ENCODE measurements at places on chromosomes 7 and 10.

- DNase-seq: no peak
Measured at GRCh38 chr10:14500172-14500765, 169.5 kb upstream of the FRMD4A start.

DNA sequence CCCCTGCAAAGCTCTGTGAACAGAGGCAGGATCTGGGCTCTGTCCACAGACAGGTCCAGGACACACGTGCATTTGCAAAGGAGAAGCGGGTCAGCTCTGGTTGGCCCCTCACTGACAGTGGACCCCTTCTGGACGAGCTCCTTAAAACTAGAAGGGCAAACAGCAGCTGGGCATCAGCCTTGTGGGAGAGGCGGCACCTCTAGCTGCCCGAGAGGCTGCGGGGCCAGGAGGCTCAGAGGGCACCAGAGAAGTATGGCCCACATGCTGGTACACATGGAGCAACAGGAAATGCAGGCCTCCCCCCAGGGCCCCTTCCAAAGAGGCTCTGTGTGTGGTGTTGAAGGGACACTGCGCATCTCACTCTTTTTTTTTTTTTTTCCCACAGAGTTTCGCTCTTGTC is 233.0 kb upstream of the TCERG1L start:
- no peak for DNase-seq

DNA sequence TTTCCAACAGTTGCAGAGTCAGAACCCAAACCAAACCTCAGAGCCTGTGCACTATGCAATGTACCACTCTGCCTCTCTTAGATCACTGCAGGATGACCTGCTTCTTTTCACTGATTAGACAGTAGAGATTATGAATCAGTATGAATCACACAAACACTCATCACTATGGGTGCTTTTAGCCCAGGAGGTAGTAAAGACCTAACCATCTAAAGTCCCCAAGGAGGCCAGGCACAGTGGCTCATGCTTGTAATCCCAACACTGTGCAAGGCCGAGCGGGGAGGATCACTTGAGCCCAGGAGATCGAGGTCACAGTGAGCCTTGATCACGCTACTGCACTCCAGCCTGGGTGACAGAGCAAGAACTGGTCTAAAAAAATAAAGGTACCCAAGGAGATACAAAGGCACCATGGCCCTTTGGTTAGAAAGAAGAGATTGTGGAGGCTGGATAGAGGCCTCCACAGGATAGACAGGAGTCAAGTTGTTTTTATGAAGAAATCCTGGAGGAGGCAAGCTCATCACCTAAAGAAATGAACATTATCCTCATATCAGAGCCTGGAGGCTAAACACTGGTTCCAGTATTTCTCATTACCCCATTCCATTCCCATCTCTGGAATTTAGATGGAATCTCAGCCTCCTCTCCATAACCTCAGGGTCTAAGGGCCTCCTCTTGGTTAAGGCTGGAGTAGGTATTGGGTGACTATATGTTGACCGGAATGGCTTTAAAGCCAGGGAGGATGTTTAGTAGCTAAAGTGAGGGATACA is 12.9 kb downstream of the SEC31B start:
- no peak for DNase-seq

- DNase-seq: no peak
Measured at GRCh38 chr10:35223016-35223415, 96.4 kb downstream of the CREM start.

DNA sequence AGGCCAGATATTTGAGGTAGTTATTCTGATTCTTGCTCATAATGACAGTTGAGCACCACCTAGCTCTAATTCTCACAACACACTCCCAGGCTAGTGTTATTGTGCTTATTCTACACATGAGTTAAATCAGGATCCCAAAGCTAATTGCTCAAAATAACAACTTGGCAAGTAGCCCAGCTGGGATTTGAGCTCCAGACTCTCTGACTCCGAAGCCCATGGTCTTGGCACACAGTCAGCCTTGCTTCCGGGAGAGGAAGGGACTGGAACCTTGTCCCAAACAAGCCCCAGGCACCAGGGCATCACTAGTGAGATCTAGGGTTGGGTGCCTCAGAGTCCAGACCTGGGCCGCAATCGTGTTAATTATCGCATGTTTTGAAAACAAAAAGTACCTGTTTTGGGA is 101.4 kb downstream of the GPAM start:
- no peak for DNase-seq

DNA sequence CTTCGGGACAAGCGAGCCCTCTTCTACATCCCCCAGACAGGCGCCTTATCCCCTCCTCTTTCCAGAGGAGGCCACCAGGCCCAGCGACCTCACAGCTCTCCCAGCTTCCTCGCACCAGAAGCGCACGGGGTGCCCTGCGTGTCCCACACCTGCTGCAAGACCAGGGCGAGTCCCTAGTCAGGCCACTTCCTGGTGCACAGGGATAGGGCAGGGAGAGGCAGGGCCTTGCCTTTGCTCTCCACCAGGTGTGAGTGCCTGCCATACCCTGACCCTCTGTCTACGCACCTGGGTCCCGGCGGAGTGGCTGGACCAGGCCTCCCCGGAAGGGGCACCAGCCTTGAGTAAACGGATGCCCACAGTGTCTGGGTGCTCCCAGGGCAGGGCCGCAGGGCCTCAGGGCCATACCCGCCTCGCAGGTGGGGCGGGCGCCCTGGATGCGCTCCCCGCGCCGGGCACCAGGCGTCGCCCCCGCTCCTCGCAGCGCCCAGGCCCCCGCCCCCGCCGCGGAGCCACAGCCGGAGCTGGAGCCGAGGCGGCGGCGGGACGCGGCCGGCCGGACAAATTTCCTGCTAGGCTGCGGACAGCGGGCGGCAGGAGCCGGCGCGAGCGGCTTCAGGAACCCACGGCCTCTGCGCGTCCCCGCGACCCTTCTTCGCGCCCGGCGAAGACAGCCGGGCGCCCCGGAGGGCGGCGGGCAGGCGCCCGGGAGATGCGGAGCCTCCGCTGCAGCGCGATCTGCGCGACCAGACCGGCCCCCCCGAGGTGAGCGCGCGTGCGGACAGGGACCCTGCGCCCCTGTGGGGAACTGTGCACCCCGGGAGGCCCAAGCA is at the start of gene PTPRE:
TSS of gene PTPRE (plus strand) at position 556 of the 830 bp plus-strand sequence. CDS start 133,779 bp downstream, outside the sequence.
- peak; percentile 90 for DNase-seq

GRCh38 chr10:115861864-115862263 is 411.1 kb downstream of the GFRA1 start:
- no peak for DNase-seq

DNA sequence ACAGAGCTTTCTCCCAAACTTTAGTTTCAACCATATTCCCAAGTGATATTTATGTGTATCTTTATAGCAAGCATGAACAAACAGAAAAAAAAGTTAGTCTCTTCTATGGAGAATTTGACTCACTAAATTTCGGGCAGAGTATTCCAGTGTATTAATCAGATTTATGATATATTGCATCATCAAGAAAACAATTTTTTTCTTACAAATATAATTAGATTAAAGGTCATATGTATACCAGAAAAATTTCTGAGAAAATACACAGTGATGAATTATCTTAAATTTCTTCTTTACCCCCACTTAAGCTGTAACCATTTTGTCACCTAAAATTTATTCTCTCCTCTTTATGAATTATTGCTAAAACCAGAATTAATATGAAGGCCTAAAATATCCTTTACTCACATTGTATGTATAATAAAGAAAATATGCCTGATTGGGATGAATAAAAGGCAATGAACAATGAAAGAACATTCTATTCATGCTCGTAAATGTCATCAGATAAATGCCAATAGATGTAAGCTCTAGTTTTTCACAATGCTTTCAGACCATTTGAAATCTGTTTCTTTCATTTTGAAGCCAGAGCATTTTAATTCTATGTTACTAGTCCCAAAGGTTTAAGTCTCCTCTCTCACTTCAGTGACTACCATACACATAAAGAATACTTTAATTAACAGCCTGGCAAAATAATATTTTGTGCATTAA is 192.1 kb downstream of the HGF start:
- DNase-seq: no peak

DNA sequence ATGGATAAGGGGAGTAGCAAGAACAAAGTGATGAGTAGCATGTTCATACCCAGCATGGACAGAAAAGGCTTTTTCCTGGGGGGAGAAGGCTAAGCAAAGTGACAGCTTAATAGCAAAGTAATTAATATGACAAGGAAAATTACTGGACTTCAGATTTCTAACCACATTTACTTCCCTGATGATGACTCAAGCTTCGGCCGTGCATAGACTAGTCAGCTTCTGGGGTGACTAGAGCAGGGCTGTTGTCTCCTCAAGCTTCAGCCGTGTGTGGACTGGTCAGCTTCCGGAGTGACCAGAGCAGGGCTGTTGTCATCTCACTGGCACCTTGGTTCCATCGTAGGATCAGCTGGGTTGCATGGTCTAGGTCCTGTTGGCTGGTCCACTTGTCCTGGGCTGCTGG is 2.1 kb upstream of the ZNF117 start:
- DNase-seq: no peak

GRCh38 chr10:5385224-5385623 is 19.4 kb downstream of the TUBAL3 start:
- no peak for DNase-seq

GRCh38 chr10:127921075-127921752 is 14.3 kb downstream of the PTPRE start:
- no peak for DNase-seq

Data from activated T-cell treated with anti-CD3 and anti-CD28 coated beads, Interleukin-2, amount 50 U/mL, for 24 hours (primary cell).